ENCODE measurements at places on chromosomes 1 and 21.

GRCh38 chr1:229666585-229666984 is 40.5 kb downstream of the URB2 start:
- no peak for DNase-seq

DNA sequence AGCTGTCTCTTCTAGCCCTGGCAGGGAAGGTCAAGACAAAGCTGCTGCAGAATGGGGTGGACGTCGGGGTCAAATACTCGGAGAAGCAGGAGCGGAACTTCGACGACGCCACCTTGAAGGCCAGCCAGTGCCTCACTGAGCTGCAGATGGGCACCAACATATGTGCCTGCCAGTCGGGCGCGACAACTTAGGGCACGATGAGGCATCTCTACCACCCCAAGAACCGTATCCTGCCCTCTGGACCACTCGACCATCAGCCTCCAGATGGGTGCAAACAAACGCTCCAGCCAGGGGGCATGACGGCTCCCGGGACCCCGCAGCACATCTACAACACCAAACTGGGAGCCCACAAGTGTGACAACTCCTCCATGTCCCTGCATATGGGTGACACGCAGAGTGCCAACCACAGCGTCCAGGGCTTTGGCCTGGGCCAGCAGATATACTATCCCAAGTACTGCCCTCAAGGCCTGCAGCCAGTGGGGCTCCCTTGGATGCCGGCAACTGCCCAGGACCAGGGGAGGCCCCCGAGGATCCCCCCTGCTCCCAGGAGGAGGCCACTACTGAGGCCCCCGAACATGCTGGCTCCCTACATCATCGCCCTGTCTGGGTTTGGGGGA is 42.5 kb upstream of the POGK start:
- no peak for DNase-seq

DNA sequence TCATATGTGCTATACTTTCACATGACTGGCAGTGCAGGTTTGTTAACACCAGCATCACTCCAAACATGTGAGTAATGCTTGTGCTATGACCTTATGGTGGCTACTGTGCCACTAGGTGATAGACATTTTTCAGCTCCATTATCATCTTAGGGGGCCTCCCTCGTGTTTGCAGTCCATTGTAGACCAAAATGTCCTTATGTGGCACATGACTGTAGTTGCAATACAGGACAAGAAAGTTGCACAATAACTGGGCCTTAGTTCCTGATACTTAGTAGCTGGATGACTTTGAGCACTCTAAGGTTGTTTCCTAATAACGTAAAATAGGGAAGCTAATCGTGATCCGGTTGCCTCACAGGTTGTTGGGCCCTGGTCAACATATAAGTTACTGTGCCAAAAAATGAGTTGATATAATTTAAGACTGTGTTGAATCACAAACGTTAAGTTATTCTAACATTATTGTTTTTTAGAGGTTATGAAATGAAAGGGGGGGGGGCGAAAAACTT is 511 bp upstream of the SNX27 start:
- peak; percentile 30 for DNase-seq

DNA sequence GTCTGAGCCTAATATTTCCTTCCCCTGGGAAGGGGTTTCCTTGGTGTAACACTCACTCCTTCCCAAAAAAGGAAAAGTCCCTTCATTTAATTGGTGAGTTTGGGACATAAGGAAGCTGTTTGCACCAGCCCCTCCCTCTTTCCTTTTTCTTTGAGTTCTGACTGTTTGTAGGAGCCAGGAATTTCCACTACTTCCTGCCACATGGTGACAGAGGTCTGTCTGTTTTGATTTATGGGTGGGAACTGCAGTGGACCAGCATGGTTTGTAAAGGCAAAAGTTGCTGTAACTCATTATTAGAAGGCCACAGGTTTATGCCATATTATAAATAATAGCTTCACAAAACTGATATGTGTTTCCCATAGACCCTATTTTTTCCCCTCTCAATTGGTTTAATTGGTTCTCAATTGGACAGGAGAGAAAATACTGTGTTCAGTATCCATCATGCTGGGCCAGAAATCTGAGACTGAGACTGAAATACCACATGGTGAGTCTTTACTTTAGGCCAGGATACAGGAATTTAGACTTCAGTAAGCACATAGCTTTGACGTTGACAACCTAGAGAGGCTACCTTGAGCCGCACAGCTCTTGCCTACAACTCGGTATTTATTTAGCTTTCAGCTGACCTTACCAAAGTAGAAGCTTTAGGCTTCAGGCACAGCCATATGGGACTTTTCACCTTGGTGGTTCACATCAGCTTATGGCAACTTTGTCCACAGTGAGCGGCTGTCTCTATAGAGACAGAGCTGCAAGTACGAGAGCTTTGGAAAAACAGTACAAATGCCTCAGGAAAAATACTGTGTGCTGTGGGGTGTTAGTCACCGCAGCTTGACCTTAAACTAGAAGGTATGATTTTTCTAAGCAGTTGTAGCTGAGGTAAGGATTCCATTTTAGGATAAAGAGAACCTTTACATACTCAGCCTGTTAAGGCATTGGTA is 40.0 kb upstream of the RGS7 start:
- DNase-seq: no peak

GRCh38 chr1:66539491-66539890 is 5.5 kb downstream of the SGIP1 start:
- DNase-seq: no peak

GRCh38 chr1:22525646-22526045 is 37.6 kb upstream of the EPHA8 start:
- DNase-seq: no peak

DNA sequence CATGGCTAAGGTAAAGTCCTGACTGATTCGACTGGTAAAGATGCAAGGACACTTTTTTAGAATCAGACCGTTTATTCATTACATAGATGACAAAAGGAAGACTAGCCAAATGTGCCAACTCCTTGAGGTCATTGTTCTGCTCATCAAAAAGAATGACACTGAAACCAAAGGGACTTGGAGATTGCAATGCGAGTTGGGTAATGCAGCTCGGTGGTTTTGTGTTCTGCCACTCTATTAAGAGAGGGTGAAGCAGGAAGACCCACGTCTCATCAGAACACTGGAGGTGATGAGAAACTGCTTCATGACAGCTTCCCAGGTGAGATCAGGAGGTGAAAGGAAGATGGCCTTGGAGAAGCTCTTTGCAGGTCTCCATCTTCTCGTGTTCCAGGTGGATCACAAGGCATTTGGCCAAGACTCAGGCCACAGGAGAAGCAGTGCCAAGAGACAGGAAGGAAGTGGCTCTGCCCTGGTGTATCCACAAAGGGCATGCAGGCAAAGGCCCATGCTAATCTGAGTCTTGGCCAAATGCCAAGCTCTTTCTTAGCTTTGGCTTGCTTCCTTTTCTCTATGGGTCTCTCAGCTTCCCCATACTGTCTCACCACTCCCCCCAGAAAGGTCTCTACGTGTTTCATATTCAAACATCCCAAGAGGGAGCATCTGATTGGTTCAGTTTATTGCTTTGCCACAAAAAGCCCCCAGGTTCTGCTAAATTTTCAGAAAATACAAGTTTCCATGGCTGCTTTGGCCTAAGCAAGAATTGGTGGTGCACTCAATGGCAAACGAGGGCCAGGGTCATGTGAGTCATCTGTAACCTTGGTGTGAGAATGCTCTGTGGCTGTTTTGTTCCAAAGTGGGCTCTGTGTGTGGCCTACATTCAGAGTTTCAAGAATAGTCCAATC is 5.7 kb upstream of the CCT8 start:
- DNase-seq: no peak

DNA sequence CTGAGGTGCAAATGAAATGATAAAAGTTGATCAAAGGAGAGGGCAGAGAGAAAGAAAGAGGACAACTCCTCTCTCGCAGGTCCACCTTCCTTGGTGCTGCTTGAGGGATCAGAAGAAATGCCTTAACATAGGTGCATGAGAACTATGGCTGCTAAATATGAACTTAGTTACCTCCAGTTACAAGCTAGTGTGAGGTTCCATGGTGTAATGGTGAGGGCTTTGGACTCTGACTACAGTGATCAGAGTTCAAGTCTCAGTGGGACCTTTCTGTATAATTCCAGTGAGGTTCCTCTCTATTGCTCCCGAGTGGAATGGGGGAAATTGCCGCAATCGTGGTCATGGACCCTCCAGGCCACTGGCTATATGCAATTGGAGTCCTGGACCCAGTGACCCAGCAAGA is 387.3 kb downstream of the FAM72C start:
- no peak for DNase-seq

DNA sequence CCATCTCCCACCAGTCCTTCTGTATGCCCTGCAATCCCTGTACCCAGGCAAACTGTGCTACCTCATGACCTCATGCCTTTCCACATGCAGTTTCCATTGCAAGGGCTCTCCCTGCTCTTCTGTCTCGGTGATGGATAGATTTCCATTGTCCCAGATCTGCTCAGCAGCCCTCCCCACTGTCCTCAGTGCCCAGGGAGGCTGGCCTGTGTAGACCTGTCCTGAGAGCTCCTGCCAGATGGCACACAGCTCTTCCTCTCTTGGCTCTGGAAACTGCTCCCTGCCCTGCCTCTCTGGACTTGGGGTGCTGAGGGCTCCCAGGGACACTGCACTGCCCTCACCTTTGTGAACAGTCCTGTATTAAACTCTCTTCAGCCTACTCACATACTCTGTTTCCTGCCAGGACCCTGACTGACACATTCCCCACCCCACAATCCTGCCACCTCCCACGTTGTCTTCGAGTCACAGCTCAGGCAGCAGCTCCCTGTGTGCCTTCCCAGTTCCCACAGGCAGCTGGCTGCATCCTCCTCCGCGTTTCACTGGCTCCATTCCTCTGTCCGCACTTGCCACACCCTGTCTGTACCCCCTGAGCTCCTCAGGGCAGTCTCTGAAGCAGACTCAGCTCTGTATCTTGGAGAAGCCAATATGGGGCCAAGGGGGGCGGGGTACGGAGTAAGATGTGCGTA is 57.0 kb downstream of the SPATA46 start:
- DNase-seq: peak; percentile 68

DNA sequence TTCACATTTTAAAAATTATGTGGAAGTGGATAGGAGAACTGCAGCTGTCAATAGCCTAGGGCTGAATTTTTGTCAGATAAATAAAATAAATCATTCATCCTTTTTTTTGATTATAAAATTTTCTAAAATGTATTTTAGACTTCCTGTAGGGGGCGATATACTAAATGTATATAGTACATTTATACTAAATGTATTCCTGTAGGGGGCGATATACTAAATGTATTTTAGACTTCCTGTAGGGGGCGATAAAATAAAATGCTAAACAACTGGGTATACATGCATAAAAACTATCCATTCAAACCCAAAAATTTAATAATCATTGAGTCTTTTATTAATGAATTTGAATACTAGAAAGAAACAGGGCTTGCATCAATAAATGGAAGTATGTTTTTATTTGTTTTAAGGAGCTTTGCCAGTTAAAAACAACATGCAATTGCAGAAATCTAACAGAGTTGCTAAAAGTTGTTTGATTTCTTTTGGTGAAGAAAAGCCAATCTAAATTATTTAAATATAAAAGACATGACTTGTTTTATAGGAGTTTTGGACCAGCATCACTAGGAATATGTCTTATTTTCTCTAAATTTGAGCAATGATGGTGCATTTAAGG is 31.4 kb downstream of the CLCA1 start:
- no peak for DNase-seq

- no peak for DNase-seq
These were observed 6.5 kb upstream of the RNF19B start for GRCh38 chr1:32971156-32971555.

DNA sequence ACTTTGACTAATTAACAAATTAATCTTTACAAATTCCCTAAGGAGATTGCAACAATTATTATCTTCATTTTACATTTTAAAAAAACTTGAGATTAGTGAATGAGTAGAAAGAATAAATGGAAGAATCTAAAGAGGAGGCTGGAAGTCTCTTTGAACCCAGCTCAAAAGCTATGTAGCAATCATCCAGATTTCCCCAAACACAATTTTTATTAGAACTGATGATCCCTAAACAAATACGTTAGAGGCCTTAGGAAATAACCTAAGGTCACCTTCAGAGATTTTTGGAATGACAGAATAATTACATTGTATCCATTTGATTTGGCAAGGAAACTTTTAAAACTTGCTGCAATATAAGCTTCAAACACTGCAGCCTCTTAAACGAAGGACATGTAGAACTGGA is 242.4 kb upstream of the LYPLAL1 start:
- no peak for DNase-seq

DNA sequence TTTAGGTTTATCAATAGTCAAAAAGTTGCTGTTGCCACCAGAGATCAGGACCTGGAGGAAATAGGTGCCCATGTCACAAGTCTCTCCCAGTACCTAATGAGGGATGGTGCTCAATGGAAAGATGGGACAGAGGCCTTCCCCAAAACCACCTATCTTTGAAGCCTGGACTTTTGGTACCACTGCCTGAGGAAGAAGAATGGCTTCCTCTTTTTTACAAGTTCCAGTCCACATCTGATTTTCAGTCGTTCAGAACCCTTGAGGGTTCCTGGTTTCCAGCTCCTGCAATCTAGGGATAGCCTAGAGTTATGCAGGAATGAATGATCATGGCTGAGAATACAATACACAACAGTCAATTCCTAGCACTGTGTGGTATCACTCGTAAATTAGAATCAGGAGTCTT is 5.7 kb downstream of the CATSPERE start:
- DNase-seq: no peak
